ENCODE measurements at places on chromosomes 5 and 9. TPM values are rescaled to one million over a fixed set of nuclear protein-coding genes. Genes with fewer than 3 reads are reported as not detected.

OSTF1 gene
- 5.2 TPM for total RNA-seq

SGCD gene
- total RNA-seq, result 34.6 TPM

CTXN3 gene
- not detected for total RNA-seq

CHSY3 gene
- total RNA-seq, result 2.7 TPM

LCN1 gene
- total RNA-seq, result not detected

MARCHF3 gene
- 2.4 TPM for total RNA-seq

DRD1 gene
- not detected for total RNA-seq

DNA sequence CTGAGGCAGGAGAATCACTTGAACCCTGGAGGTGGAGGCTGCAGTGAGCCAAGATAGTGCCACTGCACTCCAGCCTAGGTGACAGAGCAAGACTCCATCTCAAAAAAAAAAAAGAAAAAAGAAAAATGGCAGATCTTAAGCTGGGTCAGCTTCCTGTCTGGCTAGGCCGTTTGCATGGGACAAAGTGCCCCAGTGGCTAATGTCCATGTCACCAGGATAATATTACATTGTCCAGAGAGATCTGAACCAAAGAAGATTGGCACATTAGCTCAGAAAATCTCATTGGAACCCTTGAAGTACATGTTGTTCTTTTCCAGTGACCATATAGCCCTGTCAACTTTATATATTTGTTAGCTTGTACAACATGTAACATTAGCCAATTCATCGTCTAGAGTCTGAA, 59.2 kb upstream of the DAB2IP start:
- H3K27me3 ChIP-seq, result no peaks in the 10 kb centered on the region
- H3K27ac ChIP-seq, result peak overlapping the region; percentile 86
- H3K4me1 ChIP-seq, result peaks cover 30% of the 10 kb centered on the region
- H3K4me3 ChIP-seq, result no peak overlapping the region
- DNase-seq, result peak; percentile 41

- no peak overlapping the region for H3K4me3 ChIP-seq
- no peak for DNase-seq
- H3K27me3 ChIP-seq, result no peaks in the 10 kb centered on the region
- H3K27ac ChIP-seq, result no peak overlapping the region
- no peaks in the 10 kb centered on the region for H3K36me3 ChIP-seq
Observed at GRCh38 chr5:103862398-103862797, 299.8 kb upstream of the NUDT12 start.

DNA sequence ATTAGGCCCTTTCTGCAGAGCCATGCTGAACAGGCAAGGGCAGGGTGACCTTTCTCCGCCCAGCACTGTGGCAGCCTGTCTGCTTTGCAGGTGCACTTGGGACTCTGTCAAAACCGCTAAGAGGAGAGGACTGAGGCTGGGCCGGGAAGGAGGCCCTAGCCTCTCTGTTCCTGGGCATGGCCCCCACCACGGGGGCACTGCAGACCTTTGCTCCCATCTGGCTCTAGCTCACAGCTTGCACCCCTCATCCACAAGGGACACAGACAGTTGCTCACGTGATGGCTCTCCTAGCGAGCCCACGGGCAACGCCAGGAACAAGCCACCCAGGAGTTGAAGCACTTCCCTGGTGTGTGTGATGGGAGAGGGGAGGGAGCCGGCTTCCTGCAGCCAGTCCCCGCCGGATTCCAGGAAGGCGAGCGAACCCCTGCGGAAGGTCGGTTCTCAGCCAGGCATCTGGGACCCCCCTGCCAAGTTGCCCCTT, 43.0 kb upstream of the FCN1 start:
- no peaks in the 10 kb centered on the region for H3K36me3 ChIP-seq
- no peak overlapping the region for H3K4me3 ChIP-seq
- H3K27me3 ChIP-seq, result peaks cover 9% of the 10 kb centered on the region
- no peak overlapping the region for H3K27ac ChIP-seq
- DNase-seq, result no peak
- H3K4me1 ChIP-seq, result no peaks in the 10 kb centered on the region

DNA sequence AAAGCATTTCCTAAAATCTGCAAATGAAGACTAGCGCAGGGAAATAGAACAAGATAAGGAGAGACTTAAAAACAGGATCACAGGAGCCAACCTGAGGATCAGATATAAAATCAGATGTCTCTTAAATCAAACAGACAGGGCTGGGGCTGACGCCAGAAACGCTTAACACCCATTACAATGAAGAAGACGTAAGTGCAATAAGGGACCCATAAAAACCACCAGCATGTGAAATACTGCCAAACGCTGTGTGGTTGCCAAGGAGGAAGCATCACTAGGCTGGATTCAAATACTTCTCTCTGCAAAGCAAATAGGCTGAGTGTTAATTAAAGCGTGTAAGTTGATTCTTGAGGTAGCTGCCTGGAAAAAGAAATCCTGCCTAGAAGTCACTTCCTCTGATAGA, 74.4 kb upstream of the ATP10B start:
- no peaks in the 10 kb centered on the region for H3K36me3 ChIP-seq
- H3K4me1 ChIP-seq, result peaks cover 4% of the 10 kb centered on the region
- no peaks in the 10 kb centered on the region for H3K27me3 ChIP-seq

GRCh38 chr5:158430166-158430797, 571.3 kb upstream of the CLINT1 start:
- H3K27me3 ChIP-seq, result no peaks in the 10 kb centered on the region
- DNase-seq, result no peak
- no peak overlapping the region for H3K4me3 ChIP-seq
- no peaks in the 10 kb centered on the region for H3K36me3 ChIP-seq
- peak overlapping the region; percentile 67 for H3K27ac ChIP-seq

DNA sequence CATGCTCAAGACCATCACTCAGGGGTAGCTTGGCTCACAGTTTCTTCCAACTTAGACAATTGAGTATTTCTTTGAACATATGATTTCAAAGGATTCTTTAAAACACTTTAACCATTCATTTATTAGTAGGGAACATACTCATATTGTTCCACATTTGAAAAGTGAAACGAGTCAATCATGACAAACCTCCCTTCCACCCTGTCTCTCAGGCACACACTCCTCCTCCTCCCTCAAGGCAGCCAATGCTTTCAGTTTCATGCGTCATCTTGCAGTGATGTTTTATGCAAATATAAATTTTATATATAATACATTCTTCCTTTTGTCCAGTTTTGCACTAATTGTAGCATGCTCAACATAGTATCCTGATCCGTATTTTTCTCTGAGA, 126.0 kb upstream of the BOD1 start:
- DNase-seq, result no peak
- H3K4me1 ChIP-seq, result no peaks in the 10 kb centered on the region
- H3K27ac ChIP-seq, result no peak overlapping the region
- no peaks in the 10 kb centered on the region for H3K27me3 ChIP-seq
- no peaks in the 10 kb centered on the region for H3K36me3 ChIP-seq

- H3K27ac ChIP-seq, result no peak overlapping the region
- no peaks in the 10 kb centered on the region for H3K27me3 ChIP-seq
- no peak overlapping the region for H3K4me3 ChIP-seq
Observed at GRCh38 chr9:5892456-5893133, 1.9 kb downstream of the MLANA start.

DNA sequence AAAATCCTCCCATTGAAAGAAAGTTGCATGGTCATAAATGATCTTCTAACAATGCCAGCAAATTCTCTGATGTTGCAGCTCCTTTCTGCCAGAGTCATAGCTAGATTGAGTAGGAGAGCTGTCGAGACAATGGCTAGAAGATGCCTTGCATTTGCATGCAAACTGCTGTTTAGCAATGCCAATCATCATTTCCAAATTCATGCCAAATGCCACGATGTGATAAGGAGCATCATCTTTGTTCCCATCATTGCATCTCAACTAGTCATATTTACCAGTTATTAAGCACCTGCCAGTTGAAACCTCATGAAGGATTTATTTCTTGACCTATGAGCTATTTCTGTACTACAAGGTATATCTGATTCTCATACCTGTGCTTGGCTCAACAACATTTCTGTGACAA, 246.4 kb upstream of the PIK3R1 start:
- DNase-seq, result no peak
- no peak overlapping the region for H3K27ac ChIP-seq
- no peaks in the 10 kb centered on the region for H3K27me3 ChIP-seq
- peaks cover 5% of the 10 kb centered on the region for H3K4me1 ChIP-seq
- H3K36me3 ChIP-seq, result no peaks in the 10 kb centered on the region

DNA sequence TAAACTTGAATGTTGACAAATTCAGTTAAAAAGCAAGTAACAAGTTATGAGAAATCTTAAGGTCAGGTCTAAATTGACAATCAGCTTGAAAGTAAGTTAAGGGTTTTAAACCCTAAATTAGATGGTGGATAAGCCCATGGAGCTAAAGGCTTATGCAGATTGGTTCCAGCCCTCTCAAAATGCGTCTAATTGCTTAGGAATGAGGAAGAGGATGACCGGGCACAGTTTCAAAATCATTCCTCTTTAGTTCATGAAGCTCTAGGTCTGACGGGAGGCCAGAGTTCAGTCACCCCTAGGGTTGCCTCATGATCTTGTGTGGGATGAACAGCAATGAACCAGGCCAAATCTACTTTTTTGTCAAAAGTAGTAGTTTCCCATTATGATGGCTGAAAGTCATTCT, 75.4 kb downstream of the SLC38A9 start:
- no peaks in the 10 kb centered on the region for H3K27me3 ChIP-seq
- H3K36me3 ChIP-seq, result no peaks in the 10 kb centered on the region
- H3K4me3 ChIP-seq, result no peak overlapping the region
- H3K27ac ChIP-seq, result peak overlapping the region; percentile 87
- peaks cover 39% of the 10 kb centered on the region for H3K4me1 ChIP-seq
- DNase-seq, result no peak

DNA sequence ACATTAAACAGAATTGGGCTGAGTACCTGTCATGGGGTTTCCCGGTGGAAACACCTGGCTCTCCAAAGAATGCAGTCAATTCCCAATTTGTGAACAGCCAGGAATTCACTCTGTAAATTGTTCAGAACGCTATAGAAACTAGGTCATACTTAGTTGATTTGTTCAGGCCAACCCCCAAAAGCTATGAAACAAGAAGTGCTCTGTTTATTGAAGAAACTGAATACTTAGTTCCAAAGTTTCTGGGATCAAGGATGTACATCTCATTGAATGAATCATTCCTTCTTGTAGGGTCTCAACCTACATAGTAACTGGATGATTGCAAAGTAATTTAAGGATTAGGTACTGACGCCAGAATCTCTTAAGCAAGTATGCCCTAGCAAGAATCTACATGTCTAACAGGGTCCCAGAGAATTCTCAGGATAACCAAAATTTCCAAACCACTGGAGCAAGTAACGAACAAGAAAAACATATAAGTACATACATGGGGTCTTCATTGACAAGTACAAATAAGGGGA, 659 bp upstream of the TUSC1 start:
- no peaks in the 10 kb centered on the region for H3K27me3 ChIP-seq
- peak overlapping the region; percentile 95 for H3K27ac ChIP-seq
- H3K36me3 ChIP-seq, result no peaks in the 10 kb centered on the region

DNA sequence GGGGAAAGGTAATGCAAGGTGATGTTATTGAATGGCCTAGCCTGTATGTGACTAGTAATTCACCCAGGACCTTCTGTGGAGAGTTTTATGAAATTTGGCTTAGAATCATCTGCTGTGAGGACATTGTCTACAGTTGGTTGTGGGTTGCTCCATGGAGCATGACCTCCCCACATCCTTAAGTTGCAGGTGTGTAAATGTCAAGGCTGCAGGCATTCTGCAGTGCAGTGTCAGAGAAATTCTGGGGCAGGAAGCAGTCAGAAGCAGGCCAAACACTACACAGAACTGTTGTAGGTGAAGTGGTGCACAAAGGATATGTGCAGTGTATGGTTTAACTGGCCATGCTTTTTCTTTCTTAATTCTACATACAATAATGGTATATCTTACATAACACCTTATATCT, 588.3 kb downstream of the EBF1 start:
- H3K4me1 ChIP-seq, result no peaks in the 10 kb centered on the region
- no peak for DNase-seq
- H3K4me3 ChIP-seq, result no peak overlapping the region
- no peak overlapping the region for H3K27ac ChIP-seq

DNA sequence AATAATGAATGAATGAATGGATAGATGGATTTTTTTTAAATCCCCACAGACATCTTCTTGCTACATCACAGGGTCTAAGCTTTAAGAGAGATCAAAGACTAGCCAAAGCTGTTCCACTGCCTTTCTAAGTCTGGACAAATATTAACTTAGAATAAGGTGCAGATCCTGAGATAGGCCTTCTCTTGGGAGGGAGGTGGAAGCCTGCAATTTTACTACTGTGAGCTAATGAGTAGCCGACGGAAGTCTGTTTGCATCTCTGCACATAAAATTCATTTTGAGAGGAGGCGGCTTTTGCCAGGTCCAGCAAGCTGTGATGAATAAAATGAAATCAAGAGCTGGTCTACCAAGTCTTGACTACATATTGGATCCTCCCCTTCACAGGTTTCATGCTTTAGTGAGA, 484.9 kb downstream of the TMEM38B start:
- H3K27me3 ChIP-seq, result no peaks in the 10 kb centered on the region
- no peak overlapping the region for H3K27ac ChIP-seq
- H3K36me3 ChIP-seq, result no peaks in the 10 kb centered on the region
- H3K4me3 ChIP-seq, result no peak overlapping the region
- DNase-seq, result no peak
- no peaks in the 10 kb centered on the region for H3K4me1 ChIP-seq

- H3K27me3 ChIP-seq, result no peaks in the 10 kb centered on the region
- no peaks in the 10 kb centered on the region for H3K4me1 ChIP-seq
- H3K36me3 ChIP-seq, result no peaks in the 10 kb centered on the region
- no peak overlapping the region for H3K27ac ChIP-seq
Observed at GRCh38 chr9:96071076-96071814, 195.8 kb downstream of the ERCC6L2 start.

GRCh38 chr5:146419696-146420095, 27.4 kb upstream of the TCERG1 start:
- DNase-seq, result no peak
- no peaks in the 10 kb centered on the region for H3K27me3 ChIP-seq
- H3K36me3 ChIP-seq, result no peaks in the 10 kb centered on the region
- no peaks in the 10 kb centered on the region for H3K4me1 ChIP-seq
- H3K27ac ChIP-seq, result no peak overlapping the region

DNA sequence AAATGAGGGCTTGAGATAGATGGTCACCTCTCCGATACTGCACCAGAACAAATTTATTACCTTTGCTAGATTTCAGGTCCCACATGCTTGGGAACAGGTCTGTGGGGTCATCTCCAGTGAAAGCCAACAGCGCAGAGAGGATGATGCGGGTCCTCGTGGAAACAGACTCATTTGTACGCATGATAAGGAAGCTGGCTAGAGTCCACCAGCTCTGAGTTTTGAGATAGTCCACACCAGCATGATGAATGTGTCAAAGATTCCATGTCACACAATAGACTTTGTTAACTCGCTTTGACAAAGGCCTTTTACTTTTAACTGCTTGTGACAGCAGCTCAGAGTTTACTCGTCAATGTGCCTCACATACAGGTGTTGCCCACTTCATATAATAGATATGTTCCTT, 105.4 kb upstream of the TBCA start:
- no peaks in the 10 kb centered on the region for H3K36me3 ChIP-seq
- H3K27ac ChIP-seq, result no peak overlapping the region
- H3K27me3 ChIP-seq, result peaks cover under 1% of the 10 kb centered on the region
- DNase-seq, result no peak
- H3K4me3 ChIP-seq, result no peak overlapping the region
- no peaks in the 10 kb centered on the region for H3K4me1 ChIP-seq

DNA sequence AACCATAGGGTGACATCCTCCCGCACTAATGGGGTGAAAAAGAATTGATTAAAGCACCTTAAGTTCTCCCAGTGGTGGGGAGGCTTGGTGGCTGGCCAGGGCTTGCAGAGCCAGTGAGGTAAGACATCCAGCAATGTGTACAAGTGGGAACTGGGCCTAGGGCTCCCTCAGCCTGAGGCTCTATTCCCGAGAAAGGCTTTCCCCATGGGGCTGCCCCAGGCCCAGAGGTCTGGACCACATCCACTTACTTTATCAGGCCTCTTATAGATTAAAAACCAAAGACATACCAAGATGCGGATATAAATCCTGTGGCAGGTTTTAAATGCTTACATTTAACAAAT, 35.3 kb downstream of the C5orf15 start:
- H3K27ac ChIP-seq, result no peak overlapping the region
- H3K27me3 ChIP-seq, result no peaks in the 10 kb centered on the region
- DNase-seq, result no peak
- peaks cover 16% of the 10 kb centered on the region for H3K4me1 ChIP-seq
- H3K36me3 ChIP-seq, result no peaks in the 10 kb centered on the region
- H3K4me3 ChIP-seq, result no peak overlapping the region
